ENCODE measurements at places on chromosomes 12 and 14. TPM values are rescaled to one million over a fixed set of nuclear protein-coding genes. Genes with fewer than 3 reads are reported as not detected.

Gene MGP
- not detected for total RNA-seq

Gene ZC2HC1C
- total RNA-seq: 3.0 TPM

Gene CD4
- not detected for total RNA-seq

Gene CCDC177
- not detected for total RNA-seq

Gene AHSA1
- total RNA-seq: 281 TPM

Gene CELA1
- not detected for total RNA-seq

Gene MYF6
- not detected for total RNA-seq

Gene WSCD2
- total RNA-seq: not detected

Gene FIGNL2
- 0.38 TPM for total RNA-seq

Gene SERPINA3
- 5.9 TPM for total RNA-seq

Gene ERG28
- 16.7 TPM for total RNA-seq

Gene DACT1
- 0.78 TPM for total RNA-seq

Gene NUAK1
- total RNA-seq: 13.3 TPM

Gene ORAI1
- 42.9 TPM for total RNA-seq

Gene KCNH3
- total RNA-seq: 3.0 TPM

Gene LMNTD1
- total RNA-seq: not detected

Gene ACVRL1
- 0.30 TPM for total RNA-seq

Gene OLR1
- total RNA-seq: 2.3 TPM

Gene LRRC9
- not detected for total RNA-seq

Gene TMPRSS12
- total RNA-seq: not detected

Gene MEG3
- total RNA-seq: 51.9 TPM

All from A549 treated with DMSO at 1 μM for 4 hours (cell line).